ENCODE measurements at places on chromosomes 4 and X. TPM values are rescaled to one million over a fixed set of nuclear protein-coding genes. Genes with fewer than 3 reads are reported as not detected.
A peak's percentile ranks its signal among the peaks of the same experiment; 100 is the strongest.

DNA sequence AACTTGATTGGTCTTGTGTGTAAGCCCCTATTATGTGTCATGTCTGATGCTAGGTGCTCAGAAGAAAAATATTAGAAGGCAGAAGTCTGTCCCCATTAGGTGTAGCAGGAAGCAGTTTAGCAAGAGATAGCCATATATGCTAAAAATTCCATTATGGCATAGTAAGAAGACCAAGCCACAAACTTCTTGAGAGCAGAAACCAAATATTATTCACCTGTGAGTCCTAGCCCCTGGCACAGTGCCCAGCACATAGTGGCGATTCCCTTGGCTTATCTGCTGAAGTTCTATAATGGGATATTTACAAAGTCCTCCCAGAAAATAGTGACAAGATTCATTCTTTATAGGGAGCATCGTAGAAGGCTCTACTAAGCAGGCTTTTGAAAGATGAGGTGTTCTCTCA, 174.4 kb downstream of the RAB28 start:
- DNase-seq, result no peak
- H3K27me3 ChIP-seq, result no peaks in the 10 kb centered on the region
- no peak overlapping the region for H3K4me3 ChIP-seq
- H3K36me3 ChIP-seq, result no peaks in the 10 kb centered on the region
- no peaks in the 10 kb centered on the region for H3K4me1 ChIP-seq
- H3K27ac ChIP-seq, result no peak overlapping the region

The GRK4 gene
- total RNA-seq, result 9.3 TPM

DNA sequence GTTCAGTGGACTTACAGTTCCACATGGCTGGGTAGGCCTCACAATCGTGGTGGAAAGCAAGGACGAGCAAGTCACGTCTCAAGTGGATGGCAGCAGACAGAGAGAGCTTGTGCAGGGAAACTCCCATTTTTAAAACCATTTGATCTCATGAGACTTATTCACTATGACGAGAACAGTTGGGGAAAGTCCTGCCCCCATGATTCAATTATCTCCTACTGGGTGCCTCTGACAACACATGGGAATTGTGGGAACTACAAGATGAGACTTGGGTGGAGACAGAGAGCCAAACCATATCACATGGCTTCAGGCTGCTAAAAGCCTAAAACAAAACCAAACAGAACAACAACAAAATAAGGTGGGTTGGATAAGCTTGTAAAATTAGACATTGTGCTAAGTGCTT, 194.4 kb upstream of the CPEB2 start:
- H3K27ac ChIP-seq, result no peak overlapping the region
- no peak for DNase-seq
- H3K4me1 ChIP-seq, result no peaks in the 10 kb centered on the region
- H3K36me3 ChIP-seq, result no peaks in the 10 kb centered on the region
- H3K4me3 ChIP-seq, result no peak overlapping the region

DNA sequence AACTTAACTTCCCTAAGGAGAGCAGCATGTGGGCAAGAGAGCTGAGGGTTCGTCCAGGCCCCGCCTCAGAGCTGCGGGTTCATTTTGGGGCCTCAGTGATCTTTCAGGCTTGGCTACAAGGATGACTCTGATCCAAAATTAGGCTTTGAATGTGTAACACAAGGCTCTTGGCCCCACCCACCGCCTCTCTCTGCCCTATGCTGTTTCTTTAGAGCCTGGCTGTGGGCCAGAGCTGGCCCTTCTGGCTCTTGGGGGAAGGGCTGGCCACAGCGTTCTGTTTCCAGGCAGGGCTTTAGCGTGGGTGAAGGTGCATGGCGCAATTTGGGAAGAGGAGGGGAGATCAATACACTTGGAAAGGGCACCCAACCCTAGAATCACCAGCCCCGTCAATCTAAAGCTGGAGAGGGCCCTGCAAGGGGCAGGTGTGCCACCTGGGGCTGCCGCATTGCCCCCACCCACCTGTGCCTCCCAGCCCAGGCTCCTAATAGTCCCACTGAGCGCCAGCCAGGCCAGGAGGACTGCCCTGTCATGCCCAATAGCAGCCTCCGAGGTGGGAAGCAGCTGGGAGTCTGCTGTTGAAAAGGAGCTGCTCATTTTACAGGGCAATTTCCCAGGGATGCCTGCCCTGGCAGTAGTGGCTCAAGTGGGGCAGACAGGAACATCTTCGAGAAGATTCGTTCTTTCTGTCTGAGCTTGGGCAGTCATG, 84.5 kb upstream of the MAML3 start:
- no peaks in the 10 kb centered on the region for H3K27me3 ChIP-seq
- peaks cover 67% of the 10 kb centered on the region for H3K4me1 ChIP-seq
- peak overlapping the region; percentile 66 for H3K27ac ChIP-seq
- no peaks in the 10 kb centered on the region for H3K36me3 ChIP-seq

The PLXNA3 gene
- 62.9 TPM for total RNA-seq

The VEGFC gene
- total RNA-seq, result 3.2 TPM

- DNase-seq, result no peak
- H3K27ac ChIP-seq, result no peak overlapping the region
- no peak overlapping the region for H3K4me3 ChIP-seq
- no peaks in the 10 kb centered on the region for H3K27me3 ChIP-seq
- no peaks in the 10 kb centered on the region for H3K4me1 ChIP-seq
These were observed 156.6 kb downstream of the GATB start for GRCh38 chr4:151604238-151604637.

The ZCCHC4 gene
- 9.3 TPM for total RNA-seq

DNA sequence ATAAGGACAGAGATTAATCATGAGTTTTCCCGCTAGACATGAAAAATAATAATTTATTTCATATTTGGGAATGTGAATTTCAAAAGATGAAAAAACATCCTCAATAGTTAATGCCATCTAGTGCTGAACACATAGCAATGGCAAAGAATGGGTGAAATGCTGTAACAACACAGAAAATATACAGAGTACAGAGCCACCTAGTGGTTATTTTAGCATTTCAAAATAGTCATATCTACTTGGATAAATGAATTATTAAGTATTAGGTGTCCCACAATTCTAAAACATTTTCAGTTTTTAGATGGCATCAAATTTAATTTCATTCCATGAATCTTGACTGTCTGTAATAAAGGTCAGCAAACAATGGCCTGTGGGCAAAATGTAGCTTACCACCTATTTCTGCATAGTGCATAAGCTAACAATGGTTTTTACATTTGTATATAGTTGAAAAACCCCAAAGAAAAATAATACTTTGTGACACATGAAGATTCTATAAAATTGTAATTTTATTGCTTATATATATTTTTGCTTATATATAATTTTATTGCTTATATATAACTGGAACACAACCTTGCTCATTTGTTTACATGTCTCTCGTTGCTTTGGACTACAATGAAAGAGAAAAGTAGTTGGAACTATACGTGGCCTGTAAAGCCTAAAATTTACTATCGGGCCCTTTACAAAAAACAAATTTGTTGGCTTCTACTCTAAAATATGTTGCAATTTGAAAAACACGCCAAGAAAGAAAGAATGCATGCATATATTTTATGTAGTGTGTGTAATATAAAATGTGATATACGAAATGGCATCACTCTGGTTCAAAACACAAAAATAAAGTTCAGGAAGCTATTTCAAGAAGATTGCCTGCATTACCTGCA, 99.1 kb upstream of the FAM47C start:
- no peak overlapping the region for H3K4me3 ChIP-seq
- H3K27ac ChIP-seq, result no peak overlapping the region
- H3K27me3 ChIP-seq, result no peaks in the 10 kb centered on the region
- H3K36me3 ChIP-seq, result no peaks in the 10 kb centered on the region
- DNase-seq, result no peak
- H3K4me1 ChIP-seq, result no peaks in the 10 kb centered on the region

DNA sequence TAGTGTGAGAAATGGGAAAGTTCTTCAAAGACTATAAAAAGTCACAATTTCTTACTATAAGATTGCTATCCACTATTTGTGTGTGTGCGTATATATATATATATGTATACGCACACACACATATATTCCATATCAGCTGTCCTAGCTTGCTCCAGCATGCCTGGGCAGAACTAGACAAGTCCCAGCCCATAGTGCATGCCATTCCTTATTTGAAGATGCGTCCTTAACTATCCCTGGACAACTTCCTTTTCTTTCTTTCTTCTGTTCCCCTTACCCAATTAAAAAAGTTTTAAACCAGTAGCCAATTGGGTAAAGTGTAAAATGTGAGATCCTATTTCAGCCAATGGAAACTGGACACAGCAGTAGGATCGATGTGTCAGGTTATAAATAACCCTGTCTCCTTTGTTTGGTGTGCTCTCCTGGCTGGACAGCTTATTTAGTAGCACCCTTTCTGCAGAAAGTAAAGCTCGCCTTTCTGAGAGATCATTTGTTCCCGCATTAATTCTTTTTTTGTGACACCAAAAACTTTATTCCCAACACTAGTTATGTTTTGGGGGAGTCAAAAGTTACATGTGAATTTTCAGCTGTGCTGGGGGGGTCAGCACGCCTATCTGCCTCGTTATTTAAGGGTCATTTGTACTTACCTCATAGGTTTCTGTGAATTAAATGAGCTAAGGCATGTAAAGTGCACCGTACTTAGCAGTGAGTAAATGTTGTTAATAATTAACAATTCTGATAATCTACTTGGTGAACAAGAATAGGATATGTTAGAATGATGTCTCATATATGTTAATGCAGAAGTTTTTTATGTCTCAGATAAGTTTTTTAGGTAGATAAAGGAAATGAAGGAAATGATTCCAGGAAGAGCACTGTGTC, 40.9 kb downstream of the KDM6A start:
- H3K4me3 ChIP-seq, result no peak overlapping the region
- peak overlapping the region; percentile 1 for H3K27ac ChIP-seq
- no peaks in the 10 kb centered on the region for H3K4me1 ChIP-seq
- H3K36me3 ChIP-seq, result peaks cover 3% of the 10 kb centered on the region
- DNase-seq, result no peak

The TCEAL8 gene
- 99.8 TPM for total RNA-seq
